ENCODE measurements at places on chromosomes 5 and 9. TPM values are rescaled to one million over a fixed set of nuclear protein-coding genes. Genes with fewer than 3 reads are reported as not detected.

IFNK gene
- not detected for polyA plus RNA-seq

AP3S1 gene
- polyA plus RNA-seq = 85.6 TPM

WDR38 gene
- polyA plus RNA-seq = 0.11 TPM

SPINK4 gene
- not detected for polyA plus RNA-seq

SLC25A2 gene
- polyA plus RNA-seq = 0.10 TPM

TMOD1 gene
- 151 TPM for polyA plus RNA-seq

TMEM174 gene
- polyA plus RNA-seq = not detected

CDH6 gene
- 3.0 TPM for polyA plus RNA-seq

PLPP7 gene
- 45.7 TPM for polyA plus RNA-seq

C9 gene
- polyA plus RNA-seq = 0.22 TPM

TUSC1 gene
- 11.7 TPM for polyA plus RNA-seq

CCL28 gene
- polyA plus RNA-seq = 0.14 TPM

HSPA4 gene
- polyA plus RNA-seq = 78.0 TPM

CTNND2 gene
- polyA plus RNA-seq = 0.75 TPM

LCN6 gene
- 0.18 TPM for polyA plus RNA-seq

IL33 gene
- polyA plus RNA-seq = 26.2 TPM

QRFP gene
- 0.33 TPM for polyA plus RNA-seq

PAEP gene
- not detected for polyA plus RNA-seq

SAXO1 gene
- 0.11 TPM for polyA plus RNA-seq

SLC46A2 gene
- 0.10 TPM for polyA plus RNA-seq

ACOT12 gene
- 0.22 TPM for polyA plus RNA-seq

ZDHHC21 gene
- polyA plus RNA-seq = 13.9 TPM

NFIL3 gene
- polyA plus RNA-seq = 24.9 TPM

KCNV2 gene
- polyA plus RNA-seq = 0.27 TPM

PCDHGC4 gene
- 1.8 TPM for polyA plus RNA-seq

OR1N2 gene
- polyA plus RNA-seq = not detected

BTNL3 gene
- not detected for polyA plus RNA-seq

OBP2B gene
- not detected for polyA plus RNA-seq

CSF1R gene
- polyA plus RNA-seq = 22.9 TPM

ADAMTS2 gene
- polyA plus RNA-seq = 33.0 TPM

All from forelimb muscle (tissue), 1 donor.